ENCODE measurements at places on chromosomes 7 and 10.
A peak's percentile ranks its signal among the peaks of the same experiment; 100 is the strongest.

DNA sequence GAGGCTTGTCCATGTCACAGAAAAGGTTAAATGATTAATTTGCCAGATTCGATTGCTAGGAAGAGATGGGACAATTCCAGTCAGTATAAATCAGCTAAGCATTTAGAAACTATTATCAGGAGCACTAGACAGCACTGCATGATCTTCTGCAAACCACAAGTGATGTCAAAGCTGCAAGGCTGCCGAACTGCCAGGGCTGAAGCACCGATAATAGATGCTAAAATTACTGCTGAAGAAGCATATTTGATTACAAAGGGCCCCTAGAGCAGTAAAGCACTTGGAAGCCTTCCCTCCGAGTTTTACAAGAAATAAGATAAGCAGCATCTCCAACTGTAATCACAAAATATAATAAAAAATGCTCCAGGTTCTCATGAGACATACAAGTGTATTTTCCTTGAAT lies 40.6 kb downstream of the RNLS start:
- no peak for DNase-seq

- no peak for DNase-seq
Observed at GRCh38 chr7:148332191-148333186, 258.1 kb upstream of the C7orf33 start.

GRCh38 chr7:71594736-71595135 lies 462.8 kb downstream of the GALNT17 start:
- no peak for DNase-seq

DNA sequence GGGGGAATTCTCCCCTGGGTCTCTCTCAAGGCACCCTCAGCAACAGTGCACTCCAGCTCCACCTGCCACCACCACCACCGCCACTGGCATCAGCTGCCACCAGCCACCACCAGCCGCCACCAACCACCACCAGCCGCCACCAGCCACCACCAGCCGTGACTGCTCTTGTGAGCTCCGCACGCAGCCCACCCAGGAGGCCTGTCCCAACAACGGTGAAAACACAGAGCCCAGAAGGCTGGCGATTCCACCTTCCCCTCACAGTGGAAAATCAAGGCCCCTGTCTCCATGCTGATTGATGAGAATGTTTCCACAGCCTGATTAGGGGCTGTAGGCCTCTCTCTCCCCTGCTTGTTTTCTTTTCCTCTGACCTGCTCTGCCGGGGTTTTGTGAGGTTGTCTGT lies 41.1 kb downstream of the COBL start:
- no peak for DNase-seq

DNA sequence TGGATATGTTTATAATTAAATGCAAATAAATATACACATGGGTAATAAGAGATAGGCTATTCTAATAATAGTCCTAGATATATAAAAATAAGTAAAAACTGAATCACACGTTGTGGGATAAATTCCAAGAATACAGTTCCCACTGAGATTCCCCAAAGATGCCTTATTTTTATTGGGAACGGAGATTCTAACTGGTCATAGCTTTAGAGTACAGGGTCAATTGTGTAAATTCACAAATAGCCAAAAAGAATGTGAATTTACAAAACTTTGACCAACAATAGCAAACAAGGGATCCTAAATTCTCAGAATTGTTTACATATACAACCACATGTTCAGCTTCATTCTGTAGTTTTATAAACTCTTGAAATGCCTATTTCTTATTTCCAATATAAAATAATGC lies 65.0 kb downstream of the VSTM4 start:
- no peak for DNase-seq

DNA sequence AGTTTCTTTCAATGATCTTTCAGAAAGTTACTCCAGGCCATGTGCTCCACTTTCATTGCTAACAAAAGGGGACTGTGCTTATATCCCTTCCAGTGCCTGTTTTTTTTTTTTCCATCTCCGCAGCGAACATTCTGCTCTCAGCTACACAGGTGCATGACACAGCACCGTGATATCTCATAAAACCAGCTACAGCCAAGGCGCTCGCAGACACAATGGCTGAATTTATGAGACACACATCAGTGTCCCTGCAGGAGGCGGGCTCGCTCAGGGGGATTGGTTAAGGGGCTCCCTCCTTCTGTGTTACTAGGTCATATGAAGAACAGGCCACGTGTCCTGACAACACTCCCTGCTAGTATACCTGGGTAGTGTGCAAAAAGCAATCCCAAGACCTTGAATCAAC lies 245.5 kb downstream of the SKAP2 start:
- DNase-seq: no peak

DNA sequence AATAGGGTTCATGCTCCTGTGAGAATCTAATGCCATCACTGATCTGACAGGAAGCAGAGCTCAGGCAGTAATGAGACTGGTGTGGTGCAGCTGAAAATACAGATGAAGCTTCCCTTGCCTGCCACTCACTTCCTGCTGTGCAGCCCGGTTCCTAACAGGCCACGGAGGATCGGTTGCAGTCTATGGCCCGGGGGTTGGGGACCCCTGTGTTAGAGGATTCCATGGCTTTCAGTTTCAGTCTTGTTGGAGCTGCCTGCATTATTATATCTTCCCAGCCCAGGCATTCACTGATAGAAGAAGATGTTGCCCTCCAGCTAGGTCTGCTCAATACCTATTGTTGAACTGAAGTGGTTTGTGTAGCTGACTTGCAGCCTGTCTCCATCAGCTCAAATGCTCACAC lies 1298.8 kb downstream of the TYW1 start:
- DNase-seq: no peak

DNA sequence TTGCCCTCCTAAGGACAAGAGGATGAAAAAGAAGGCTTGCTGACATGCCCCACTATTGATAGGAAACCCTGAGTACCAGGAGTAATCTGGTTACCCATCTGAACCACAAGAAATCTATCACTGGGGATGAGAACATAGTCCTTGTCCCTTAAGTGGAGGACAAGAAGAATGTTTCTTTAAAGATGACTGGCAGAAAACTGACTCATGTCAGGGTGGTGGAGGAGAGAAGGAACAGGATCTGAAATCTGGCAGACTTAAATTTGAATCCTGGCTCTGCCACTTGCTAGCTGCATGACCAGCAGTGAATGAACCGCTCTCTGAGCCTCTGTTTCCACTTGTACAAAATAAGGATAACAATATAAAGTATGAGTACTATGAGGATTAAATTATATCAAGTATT lies 38.9 kb upstream of the XPNPEP1 start:
- DNase-seq: no peak

DNA sequence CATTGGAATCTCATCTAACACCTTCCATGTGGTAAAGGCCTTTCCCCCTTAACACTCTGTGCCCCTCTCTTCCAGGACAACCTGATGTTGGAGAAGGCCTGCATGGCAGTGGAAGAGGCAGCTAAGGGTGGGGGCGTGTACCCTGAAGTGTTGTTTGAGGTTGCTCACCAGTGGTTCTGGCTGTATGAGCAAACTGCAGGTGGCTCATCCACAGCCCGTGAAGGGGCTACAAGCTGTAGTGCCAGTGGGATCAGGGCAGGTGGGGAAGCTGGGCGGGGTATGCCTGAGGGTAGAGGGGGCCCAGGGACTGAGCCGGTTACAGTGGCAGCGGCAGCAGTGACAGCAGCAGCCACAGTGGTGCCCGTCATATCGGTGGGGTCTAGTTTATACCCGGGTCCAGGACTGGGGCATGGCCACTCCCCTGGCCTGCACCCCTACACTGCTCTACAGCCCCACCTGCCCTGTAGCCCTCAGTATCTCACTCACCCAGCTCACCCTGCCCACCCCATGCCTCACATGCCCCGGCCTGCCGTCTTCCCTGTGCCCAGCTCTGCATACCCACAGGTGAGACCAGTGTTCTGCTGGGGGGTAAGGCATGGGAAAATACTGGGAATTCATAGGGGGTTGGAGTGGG lies 12.4 kb downstream of the NDST2 start:
- DNase-seq: no peak

- DNase-seq: peak; percentile 80
Observed at GRCh38 chr7:117119192-117119924, 166.1 kb downstream of the ST7 start.

DNA sequence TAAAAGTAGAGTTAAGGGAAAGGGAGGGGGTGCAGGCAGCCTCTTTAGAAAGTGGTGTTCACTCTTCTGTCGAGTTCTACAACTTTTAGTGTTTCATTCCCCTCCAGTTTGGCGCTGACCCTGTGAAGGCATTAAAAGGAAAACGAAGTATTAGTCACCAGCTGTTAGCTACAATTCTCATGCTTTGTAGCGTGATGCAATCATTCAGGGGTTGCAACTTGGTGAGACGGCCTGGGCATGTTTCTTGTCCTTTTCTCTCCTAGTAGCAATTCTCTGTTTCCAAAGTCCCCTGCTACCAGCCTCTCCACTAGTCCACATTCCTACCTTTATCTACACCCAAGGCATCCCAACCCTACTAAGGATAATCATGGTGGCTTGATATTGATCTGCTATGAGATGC lies 33.7 kb upstream of the DGKI start:
- no peak for DNase-seq

DNA sequence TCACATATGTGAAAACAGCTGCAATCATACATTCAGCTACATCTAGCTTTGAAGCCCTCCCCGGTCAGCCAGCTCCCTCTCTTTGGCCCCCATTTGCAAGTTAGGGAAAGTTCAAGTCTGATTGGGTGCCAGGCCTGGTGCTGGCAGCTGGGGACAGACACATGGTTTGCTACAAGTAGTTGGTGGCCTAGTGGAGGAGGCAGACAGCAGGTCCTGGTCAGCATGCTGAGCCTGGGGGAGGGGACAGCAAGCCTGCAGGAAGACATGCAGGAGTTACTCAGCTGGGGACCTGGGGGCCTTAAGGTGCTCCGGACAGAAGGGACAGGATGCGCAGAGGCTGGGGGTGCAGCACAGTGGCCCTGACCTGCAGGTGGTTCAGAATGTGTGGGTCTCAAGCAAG lies 956.9 kb upstream of the ZNF722 start:
- DNase-seq: no peak

DNA sequence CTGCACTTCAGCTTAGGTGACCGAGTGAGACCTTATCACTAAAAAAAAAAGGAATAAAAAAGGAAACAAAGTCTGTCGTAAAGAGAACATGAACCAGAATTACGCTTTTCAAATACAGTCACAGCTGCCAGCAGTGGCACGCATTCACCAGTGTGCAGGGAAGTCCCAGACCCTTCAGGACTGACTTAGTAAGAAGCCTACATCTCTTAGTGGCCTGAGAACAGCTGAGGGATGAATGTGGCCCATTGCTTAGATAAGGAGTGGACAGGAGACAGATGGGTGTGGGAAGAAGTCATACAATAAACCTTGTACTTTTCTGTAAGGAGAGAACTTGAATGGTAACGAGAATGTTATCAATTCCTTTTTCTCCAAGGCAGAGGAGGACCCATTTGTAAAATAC lies 178.5 kb downstream of the JCAD start:
- DNase-seq: no peak

DNA sequence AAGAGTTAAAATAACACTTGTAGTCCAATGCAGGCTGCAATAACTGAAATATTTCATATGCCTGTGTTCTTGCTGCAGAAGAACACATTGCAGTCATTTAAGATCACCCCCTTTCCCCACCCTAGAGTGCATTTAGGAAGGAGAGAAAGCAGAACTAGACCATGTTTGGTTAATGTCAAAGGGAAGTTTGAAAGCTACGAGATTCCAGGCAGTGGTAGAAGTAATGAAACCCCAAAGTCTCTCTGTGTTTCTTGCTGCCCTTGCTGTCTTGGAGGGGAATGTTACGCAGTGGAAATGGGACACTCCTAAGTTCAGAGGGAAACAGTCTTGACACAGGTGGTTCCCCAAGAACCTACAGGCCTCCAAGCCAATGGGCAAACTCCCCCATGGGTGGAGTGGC lies 242.9 kb downstream of the PTEN start:
- DNase-seq: no peak

DNA sequence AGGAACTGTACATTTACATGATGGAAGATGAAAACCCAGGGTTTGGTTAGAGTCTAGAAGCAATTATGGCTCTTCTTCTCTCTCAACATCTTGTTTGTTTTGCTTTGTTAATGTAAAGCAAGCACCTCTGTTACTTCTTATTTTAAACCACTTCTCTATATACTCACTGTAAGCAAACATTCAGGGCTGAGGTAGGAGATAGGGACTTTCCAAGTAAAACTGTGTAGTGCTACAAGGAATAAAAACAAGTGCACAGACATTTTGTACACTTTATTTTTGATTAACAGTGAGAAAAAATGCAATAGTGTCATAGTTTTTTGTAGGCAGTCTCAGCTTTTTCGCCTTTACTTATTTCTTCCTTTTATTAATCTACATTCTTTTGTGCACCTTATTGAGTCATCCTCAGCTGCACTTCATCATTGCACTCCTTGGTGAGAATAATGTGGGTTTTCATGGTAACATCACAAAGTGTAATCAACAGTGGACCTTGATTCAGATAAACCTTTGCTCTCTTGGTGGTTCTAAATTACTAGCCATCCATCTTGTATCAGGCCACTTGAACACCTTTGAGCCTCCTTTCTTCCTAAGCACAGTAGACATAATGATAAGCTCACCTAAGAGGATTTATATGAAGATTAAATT lies 52.9 kb downstream of the ELMO1 start:
- DNase-seq: no peak

- no peak for DNase-seq
Observed at GRCh38 chr10:26221541-26221940, 5.0 kb downstream of the GAD2 start.

- no peak for DNase-seq
Observed at GRCh38 chr10:59945590-59945989, 39.2 kb upstream of the CCDC6 start.

- DNase-seq: no peak
Observed at GRCh38 chr7:6634021-6634420, 3.1 kb upstream of the ZNF316 start.

GRCh38 chr10:108184114-108184513 lies 1019.6 kb upstream of the SORCS1 start:
- no peak for DNase-seq

DNA sequence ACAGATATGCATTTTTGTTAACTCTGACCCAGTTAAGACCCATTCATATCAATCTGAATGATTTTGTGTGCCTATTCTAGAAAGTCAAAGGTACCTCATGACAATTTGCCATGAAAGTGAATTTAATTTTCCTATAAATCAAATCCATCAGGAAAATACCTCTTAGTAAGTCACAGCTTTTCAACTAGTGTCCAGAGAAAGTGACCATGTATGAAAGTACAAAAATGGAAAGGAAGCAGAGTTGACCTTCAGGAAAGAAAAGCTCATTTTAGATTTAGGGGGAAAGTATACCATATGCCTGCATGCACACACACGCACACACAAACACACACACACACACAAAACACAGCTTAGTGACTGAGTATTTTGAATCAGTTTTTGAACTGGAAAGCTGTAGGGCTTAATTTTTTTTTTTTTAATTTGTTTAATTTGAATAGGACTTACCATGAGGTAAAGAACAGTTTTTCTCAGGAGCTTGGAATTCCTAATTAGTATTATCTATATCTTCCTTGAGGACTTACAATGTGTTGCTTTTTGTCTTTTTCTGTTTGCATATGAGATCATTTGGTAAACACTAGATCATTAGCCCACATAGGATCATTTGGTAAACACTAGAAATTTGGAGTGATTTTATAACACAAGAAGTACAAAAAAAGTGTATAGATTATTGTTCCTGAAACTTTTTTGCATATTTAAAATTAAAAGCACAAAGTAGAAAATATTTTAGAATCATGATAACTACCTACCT lies 61.6 kb downstream of the ZNF277 start:
- no peak for DNase-seq

Data from COR-L47 (cell line).